ENCODE measurements at places on chromosomes 13 and 19. TPM values are rescaled to one million over a fixed set of nuclear protein-coding genes. Genes with fewer than 3 reads are reported as not detected.
A peak's percentile ranks its signal among the peaks of the same experiment; 100 is the strongest.

The SEMA6B gene
- 16.7 TPM for total RNA-seq

The LRFN3 gene
- total RNA-seq, result 8.4 TPM

The PEAK3 gene
- total RNA-seq, result 0.68 TPM

The CYP4F12 gene
- 5.8 TPM for total RNA-seq

DNA sequence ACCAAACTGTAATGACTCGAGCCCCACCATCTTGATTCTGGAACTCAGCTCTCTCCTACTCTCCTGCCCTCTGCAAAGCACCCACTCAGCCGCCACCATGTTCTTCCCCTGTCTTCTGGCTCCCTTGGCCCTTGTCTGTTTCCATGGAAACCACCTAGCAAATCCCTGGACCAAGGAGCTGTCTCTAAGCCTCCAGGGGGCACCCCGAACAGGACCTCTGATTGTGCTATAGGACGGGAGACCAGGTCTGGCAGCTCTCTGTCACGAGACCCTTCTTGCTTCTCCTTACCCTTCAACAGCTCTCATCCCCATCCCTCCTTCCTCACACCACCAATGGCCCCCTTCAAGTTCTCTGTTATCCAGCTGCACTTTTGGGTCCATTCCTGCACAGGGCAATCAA is 277.7 kb upstream of the ZNF507 start:
- no peak for DNase-seq

DNA sequence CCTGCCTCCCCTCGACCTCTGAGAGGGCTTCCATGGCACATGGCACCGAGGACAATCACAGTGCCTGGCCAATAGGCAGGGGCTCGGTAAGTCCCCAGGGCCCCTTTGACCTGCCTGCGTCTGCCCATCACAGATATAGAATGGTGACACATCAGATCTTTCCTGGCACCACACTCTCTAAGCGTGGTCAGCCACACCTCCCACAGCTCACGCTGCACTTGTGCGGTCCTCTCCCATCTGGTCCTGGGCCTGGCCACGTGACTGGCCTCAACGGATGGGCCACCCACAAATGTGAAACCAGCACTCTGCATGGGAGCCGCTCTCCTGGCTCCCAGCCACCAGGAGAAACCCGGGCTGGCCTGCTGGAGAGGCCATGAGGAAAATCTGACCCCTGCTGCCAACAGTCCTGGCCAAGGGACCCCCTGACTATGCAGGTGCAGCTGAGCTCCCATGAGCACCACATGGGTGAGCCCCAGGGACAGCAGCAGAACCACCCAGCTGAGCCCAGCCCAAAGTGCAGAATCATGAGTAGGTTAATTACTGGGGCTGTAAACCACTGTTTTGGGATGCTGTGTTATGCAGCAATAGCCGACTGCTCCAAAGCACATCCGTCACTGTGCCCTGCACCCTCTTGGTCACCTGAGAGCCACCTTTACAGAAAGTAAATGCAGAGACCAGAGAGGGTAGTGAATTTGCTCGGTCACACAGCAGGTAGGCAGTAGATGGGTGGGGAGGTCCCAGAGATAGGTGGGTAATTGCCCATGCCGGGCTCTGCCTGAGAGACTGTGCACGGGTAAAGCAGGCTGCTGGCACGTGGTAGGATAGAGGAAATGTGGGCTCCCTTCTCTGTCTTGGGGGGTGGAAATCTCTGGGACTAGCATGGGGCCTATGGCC is 9.7 kb upstream of the MEF2B start:
- no peak for DNase-seq

DNA sequence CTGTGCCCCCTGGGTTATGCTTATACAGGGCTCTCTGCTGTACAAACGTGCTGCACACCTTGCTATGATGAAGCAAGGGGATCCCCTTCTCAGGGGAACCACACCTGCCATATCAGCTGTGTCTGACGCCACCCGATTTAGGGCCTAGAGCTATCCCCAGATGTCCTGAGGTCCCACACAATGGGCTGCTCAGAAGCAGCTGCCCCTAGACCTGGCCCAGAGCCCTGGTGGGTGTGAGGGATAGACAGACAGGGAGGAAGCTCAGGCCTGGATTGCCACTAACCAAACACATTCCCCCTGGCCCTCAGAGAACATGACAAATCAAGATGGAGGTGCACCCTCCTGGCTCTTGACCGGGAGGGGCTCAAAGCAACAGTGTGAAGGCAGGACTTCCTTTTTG is 59.3 kb downstream of the TSHZ3 start:
- no peak for DNase-seq

- DNase-seq, result peak; percentile 17
Measured at GRCh38 chr13:60329221-60329923, 67.6 kb upstream of the TDRD3 start.

DNA sequence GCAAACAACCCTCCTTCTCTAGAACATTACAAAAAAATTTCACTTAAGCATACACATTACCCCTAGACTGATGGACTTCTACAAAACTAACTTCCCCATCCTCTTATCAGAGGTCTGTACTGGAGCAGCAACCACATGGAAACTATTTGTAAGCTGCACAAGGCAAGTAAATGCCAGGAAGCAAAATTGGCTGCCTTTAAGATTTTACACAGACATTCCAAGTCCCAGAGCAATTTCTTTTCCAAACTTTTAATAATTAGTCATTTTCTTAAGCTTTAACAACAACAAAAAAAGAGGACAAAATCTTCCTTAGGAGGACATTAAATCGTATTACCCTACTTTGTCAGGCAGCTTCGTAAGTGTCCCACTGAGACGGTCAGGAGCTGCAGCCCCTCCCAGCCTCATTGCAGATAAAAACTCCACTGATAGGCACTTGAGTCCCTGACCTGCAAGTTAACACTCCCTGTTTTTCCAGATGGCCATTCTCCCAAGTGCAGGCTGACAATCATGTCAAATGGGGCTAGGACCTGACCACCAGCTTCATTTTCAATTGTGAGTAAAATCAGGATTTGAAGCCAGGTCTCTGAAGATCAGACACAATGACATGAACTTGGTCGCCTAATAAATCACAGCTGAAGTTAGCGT is 680.1 kb downstream of the DIAPH3 start:
- DNase-seq, result peak; percentile 50

DNA sequence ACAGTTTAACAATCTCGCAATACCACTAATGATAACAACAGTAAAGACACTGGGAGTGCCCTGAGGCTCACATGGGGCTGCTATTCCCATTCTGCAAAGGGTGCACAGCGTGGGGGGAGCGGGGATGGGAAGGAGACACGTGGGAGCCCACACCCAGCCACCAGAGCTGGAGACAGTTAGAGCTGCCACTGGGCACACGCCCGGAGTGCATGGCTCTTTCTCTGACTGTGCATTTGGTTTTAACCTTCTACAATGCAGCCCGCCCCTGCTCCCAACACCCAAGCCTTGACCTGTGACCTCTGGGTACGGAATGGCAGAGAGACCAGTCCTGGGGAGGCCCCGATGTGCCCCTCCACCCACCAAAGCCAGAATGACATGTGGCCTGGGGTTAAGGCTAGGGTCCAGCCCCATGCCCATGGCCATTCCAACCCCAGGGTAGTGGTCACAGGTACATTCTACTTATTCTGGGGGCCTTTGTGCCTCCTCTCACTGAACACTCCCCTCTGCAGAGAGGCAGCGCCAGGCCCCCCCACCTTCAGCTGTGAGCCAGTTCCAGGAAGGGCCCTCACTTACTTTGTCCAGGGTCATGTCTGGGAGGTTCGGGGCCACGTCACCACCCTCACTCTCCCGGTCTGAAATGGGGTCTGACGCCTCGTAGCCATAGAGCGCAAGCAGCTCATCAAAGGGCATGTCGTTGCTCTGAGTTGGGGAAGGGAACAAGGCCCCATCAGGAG is 17.1 kb downstream of the MIER2 start:
- DNase-seq, result no peak

GRCh38 chr13:37407156-37407555 is 191.4 kb downstream of the POSTN start:
- DNase-seq, result no peak

GRCh38 chr13:69524459-69525150 is 583.0 kb upstream of the ATXN8OS start:
- DNase-seq, result no peak

GRCh38 chr19:29926031-29926430 is 16.0 kb upstream of the URI1 start:
- DNase-seq, result no peak

- no peak for DNase-seq
Measured at GRCh38 chr13:23632048-23632582, 61.9 kb downstream of the TNFRSF19 start.

DNA sequence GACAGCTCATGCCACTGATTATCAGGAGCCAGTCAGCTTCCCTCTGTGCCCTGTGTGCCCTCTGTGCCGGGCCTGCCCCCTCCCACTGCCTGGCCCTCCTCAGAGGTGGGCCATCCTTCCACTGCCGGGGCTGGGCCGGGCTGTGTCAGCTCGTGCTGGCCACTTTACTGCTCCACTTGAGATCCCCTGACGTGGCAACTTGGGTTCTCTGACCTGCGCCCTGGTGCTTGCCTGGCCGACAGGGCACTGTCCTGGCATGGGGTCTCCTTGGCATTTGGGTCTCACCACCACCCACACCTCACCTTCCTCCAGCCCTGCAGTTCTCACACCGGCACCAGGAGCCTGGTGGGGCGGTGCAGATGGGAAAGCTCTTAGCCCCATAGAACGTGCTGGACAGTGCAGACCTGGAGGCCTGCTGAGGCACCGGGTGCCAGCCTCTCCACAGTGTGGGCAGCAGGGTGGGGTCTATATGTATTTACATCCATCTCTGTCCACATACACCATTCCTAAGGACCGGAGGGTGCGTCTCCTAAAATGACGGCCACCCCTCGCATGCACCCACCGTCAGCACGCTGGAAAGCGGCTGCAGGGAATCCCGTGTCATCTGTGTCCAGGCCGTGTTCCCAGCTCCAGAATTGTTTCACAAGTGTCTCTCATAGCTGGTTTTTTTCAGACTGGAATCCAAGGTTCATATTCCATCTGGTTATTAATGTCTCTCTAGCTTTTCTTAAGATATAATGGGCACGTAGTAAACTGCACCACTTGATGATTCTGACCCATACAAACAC is 11.8 kb downstream of the DAZAP1 start:
- no peak for DNase-seq
